ENCODE measurements at places on chromosomes 3 and 15. TPM values are rescaled to one million over a fixed set of nuclear protein-coding genes. Genes with fewer than 3 reads are reported as not detected.

DNA sequence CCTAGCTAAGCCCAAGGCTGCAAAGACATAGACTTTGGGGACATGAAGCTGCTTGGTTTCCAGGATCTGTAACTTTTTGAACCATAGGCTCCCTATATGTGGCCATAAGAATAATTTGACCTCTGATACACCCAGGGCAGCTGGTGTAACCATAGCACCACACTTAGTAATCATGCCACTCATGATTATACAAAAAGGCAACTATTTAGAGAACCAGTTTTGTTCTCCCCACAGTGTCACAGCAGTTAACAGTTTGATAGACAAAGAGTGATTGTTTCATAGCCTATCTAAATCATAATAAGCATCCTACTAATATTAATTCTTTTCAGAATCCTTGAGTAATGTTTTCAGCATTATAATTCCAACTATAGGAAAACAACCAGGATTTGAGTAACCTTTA, 334.9 kb downstream of the NEK10 start:
- no peaks in the 10 kb centered on the region for H3K27me3 ChIP-seq
- no peaks in the 10 kb centered on the region for H3K4me1 ChIP-seq
- H3K27ac ChIP-seq: no peak overlapping the region
- no peak for DNase-seq
- no peaks in the 10 kb centered on the region for H3K36me3 ChIP-seq

DNA sequence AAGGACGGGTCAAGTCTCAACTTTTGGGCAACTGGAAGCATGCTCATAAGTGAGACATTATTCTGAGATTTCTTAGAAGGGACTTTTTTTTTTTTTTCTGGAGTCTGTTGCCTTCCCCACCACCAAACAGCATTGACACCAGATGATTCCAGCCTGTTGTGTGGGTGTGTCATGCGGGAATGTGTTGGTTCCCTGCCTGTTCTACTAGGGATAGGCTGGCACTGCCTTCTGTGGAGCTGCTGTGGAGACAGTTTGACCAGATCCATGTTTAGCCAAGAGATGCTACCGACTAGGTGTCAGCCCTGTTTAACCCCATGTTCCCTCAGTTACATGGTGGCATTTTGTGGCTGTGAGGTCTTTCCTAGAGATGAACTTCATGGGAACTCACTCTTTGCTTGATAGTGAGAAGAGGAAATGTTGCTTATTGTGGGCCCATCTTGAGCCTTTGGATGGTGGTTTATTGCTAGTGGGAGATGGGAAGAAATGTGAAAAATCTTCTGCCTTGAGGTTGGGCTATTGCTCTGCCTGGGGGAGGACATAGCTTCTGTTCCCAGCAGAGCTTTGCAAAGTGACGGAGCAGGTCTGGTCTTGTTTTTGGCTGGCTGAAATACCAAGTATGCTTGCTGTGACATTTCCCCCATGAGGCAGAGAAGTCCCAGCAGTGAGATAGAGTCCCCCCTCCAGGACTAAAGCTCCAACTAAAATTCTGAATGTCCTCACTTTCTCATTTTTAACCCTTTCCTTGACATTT, 31.3 kb downstream of the TRAK1 start:
- no peak overlapping the region for H3K27ac ChIP-seq
- no peaks in the 10 kb centered on the region for H3K27me3 ChIP-seq
- DNase-seq: no peak
- no peak overlapping the region for H3K4me3 ChIP-seq

- DNase-seq: no peak
- H3K4me3 ChIP-seq: no peak overlapping the region
- no peaks in the 10 kb centered on the region for H3K36me3 ChIP-seq
- H3K27ac ChIP-seq: no peak overlapping the region
- no peaks in the 10 kb centered on the region for H3K27me3 ChIP-seq
- H3K4me1 ChIP-seq: no peaks in the 10 kb centered on the region
Measured at GRCh38 chr3:24394754-24395153, 99.9 kb downstream of the THRB start.

DNA sequence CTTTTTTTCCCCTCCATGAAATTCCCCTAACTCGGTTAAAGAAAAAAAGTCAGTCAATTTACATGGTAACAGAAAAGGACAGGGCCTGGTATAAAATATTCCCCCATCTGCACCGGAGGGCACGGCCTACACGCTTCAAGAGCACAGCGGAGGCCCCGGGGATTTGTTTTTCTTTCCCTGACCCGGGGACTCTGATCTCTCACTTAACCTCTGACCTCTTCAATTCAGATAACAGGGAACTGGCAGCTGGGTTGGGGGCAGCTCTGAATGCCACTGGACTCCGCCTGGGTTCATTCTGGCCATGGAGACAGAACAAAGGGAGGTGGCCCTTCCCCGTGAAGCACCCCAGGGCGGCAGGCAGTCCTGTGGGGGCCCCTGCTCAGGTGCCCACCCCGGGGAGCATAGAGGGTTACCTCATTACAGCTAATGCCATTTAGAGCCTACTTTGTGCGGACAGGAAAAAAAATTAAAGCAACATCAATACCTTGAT, 257.5 kb downstream of the SHQ1 start:
- H3K27me3 ChIP-seq: no peaks in the 10 kb centered on the region
- no peak overlapping the region for H3K4me3 ChIP-seq
- H3K27ac ChIP-seq: no peak overlapping the region
- H3K36me3 ChIP-seq: no peaks in the 10 kb centered on the region

DNA sequence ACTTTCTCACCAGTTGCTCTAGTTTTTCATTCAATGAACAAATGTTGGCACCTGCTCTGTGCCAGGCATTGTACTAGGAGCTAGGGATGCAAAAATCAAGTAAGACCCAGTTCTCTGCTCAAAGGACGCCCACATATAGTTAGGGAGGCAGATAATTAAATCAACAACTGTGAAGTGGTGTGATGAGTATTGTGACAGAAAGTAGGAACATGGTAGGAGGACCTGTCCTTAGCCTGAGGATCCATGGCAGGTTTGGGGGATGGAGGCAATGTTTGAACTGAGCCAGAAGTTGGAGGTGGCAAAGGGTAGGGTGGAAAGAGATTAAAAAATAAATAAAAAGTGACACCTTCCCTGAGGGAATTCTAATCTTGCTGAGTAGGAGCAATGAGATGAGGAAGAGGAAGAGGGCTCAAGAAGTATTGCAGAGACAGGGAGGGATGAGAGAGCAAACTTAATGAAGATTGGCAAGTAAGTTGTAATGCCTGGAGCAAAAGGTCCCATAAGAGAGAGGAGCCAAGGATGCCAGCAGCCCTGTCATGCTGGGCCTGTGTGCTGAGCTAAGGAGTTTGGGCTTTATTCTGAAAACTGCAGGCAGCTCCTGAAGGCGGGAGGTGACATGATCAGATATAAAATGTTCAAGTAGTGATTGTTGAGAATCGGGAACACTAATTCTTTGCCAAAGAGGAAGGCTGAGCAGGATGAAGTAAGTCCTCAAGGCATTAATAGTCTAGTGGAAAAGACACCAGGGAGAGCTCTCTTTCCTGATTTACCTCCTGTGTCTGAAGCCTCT, 184.3 kb upstream of the PPP2R3A start:
- no peaks in the 10 kb centered on the region for H3K36me3 ChIP-seq
- no peaks in the 10 kb centered on the region for H3K4me1 ChIP-seq
- no peaks in the 10 kb centered on the region for H3K27me3 ChIP-seq
- H3K4me3 ChIP-seq: no peak overlapping the region
- H3K27ac ChIP-seq: no peak overlapping the region

GRCh38 chr3:95752199-95752598, 1062.2 kb upstream of the EPHA6 start:
- H3K27ac ChIP-seq: no peak overlapping the region
- H3K4me1 ChIP-seq: no peaks in the 10 kb centered on the region
- no peaks in the 10 kb centered on the region for H3K36me3 ChIP-seq
- H3K4me3 ChIP-seq: no peak overlapping the region
- no peak for DNase-seq
- H3K27me3 ChIP-seq: no peaks in the 10 kb centered on the region

- no peaks in the 10 kb centered on the region for H3K27me3 ChIP-seq
- no peak for DNase-seq
- H3K4me3 ChIP-seq: no peak overlapping the region
- no peak overlapping the region for H3K27ac ChIP-seq
- no peaks in the 10 kb centered on the region for H3K4me1 ChIP-seq
- peaks cover 7% of the 10 kb centered on the region for H3K36me3 ChIP-seq
Measured at GRCh38 chr3:38533285-38533976, 37.3 kb downstream of the EXOG start.

GRCh38 chr15:68525815-68526214, 53.0 kb upstream of the CORO2B start:
- DNase-seq: no peak
- H3K36me3 ChIP-seq: peaks cover 6% of the 10 kb centered on the region
- H3K4me1 ChIP-seq: peaks cover 40% of the 10 kb centered on the region
- H3K27ac ChIP-seq: no peak overlapping the region
- peaks cover 28% of the 10 kb centered on the region for H3K27me3 ChIP-seq

DNA sequence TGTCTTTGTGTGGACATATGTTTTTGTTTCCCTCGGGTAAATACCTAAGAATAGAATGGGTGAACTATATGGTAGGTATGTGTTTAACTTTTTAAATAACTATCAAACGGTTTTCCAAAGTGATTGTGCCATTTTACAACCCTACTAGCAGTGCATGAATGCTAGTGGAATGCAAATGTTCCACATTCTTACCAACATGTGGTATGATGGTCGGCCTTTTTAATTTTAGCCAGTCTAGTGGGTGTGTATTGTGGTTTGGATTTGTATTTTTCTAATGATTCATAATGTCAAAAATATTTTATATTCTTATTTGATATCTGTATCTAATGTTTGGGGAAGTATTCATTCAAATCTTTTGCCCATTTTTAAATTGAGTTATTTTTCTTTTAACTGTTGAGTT, 68.2 kb upstream of the SMAD3 start:
- H3K27ac ChIP-seq: no peak overlapping the region
- H3K27me3 ChIP-seq: peaks cover 19% of the 10 kb centered on the region
- H3K4me1 ChIP-seq: no peaks in the 10 kb centered on the region
- H3K4me3 ChIP-seq: no peak overlapping the region
- H3K36me3 ChIP-seq: peaks cover 3% of the 10 kb centered on the region
- no peak for DNase-seq

GRCh38 chr3:7950890-7951289, 550.7 kb upstream of the LMCD1 start:
- no peaks in the 10 kb centered on the region for H3K27me3 ChIP-seq
- DNase-seq: no peak
- no peak overlapping the region for H3K27ac ChIP-seq
- no peak overlapping the region for H3K4me3 ChIP-seq
- H3K36me3 ChIP-seq: no peaks in the 10 kb centered on the region

- H3K4me1 ChIP-seq: peaks cover 17% of the 10 kb centered on the region
- H3K4me3 ChIP-seq: no peak overlapping the region
- peaks cover 75% of the 10 kb centered on the region for H3K36me3 ChIP-seq
- DNase-seq: no peak
- H3K27me3 ChIP-seq: no peaks in the 10 kb centered on the region
Measured at GRCh38 chr15:67186226-67186649, 68.2 kb downstream of the AAGAB start.

DNA sequence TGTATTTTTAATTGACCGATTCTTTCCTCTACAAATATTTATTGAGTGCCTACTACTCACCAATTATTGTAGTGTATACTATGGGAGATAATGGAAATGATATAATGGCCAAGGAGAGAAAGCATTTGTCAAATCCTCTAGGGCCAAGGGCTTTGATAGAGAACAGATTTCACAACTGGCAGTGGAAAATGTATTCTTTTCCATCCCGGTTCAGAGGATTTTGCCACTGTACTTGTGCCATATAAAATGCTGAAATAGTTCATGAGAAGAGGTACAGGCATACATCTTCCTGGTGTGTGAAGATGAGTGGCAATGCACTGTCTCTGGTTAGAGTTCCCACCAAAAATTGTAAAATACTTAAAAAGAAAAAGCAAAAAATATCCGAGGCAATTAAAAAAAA, 451.6 kb upstream of the TPRG1 start:
- H3K36me3 ChIP-seq: peaks cover 5% of the 10 kb centered on the region
- no peaks in the 10 kb centered on the region for H3K27me3 ChIP-seq
- H3K4me1 ChIP-seq: peaks cover 15% of the 10 kb centered on the region
- DNase-seq: no peak

- H3K27me3 ChIP-seq: no peaks in the 10 kb centered on the region
- no peak overlapping the region for H3K4me3 ChIP-seq
- no peak for DNase-seq
- no peak overlapping the region for H3K27ac ChIP-seq
- no peaks in the 10 kb centered on the region for H3K4me1 ChIP-seq
Measured at GRCh38 chr3:63768888-63769287, 50.2 kb upstream of the C3orf49 start.

DNA sequence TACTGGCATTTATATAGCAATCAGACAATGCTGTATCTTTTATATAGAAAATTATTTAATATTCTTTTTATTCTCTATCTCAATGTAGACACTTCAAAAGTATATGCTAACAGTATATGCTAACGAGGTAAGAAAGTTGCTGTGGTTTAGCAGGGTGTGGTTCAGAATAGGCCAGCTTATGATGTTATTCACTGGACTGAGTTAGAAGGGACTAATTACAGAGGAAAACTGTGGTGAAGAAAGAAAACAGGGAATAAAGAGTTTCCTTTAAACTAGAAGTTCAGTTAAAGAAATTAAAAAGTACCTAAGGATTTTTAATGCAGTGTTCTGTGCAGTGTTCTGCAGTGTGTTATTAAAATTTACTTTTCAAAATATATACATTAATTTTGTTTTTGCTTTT, 59.4 kb downstream of the MYO9A start:
- peaks cover 9% of the 10 kb centered on the region for H3K4me1 ChIP-seq
- DNase-seq: no peak
- H3K27ac ChIP-seq: no peak overlapping the region

DNA sequence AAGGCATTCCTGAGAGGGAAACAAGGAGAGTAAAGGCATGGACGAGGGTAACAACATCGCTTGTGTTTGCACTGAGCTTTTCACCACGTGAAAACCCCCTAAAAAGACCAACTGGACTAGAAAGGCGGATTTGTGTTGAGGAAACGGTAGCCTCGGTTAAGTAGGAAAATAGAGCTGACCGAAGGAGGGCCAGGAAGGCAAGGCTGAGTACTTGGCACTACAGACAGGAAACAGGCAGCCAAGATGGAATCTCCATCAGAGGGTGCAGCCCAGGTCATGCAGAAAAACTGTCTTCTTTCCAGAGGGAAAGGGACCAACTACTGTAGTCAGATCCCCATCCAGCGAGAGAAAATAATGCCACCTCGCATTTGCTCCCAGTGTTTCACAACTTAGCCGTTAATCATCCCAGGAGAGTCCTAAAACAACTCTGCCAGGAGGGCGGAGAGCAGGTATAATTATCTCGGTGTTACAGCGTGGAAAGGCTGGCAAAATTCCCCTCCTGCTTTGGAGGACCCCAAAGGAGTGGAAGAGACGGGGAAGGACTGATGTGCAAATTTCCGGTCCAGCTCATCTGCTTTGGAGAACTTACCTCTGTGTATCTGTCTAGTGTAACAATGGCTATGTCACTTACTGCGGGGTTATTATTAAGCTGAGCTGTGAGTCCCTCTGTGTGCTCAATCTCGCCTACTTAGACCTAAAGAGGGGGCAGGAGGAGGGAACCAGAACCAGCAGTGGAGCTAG, 77.2 kb downstream of the MYO1E start:
- no peak for DNase-seq
- H3K4me1 ChIP-seq: peaks cover 30% of the 10 kb centered on the region
- H3K4me3 ChIP-seq: no peak overlapping the region
- peaks cover 10% of the 10 kb centered on the region for H3K27me3 ChIP-seq
- H3K27ac ChIP-seq: no peak overlapping the region
- peaks cover 3% of the 10 kb centered on the region for H3K36me3 ChIP-seq

The SNTN gene
- not detected for total RNA-seq

The ISLR2 gene
- not detected for total RNA-seq

The PRC1 gene
- total RNA-seq: 179 TPM

The ARID3B gene
- 29.0 TPM for total RNA-seq

The CHRM5 gene
- total RNA-seq: not detected

The ADGRG7 gene
- total RNA-seq: not detected

The SLC15A2 gene
- total RNA-seq: 2.2 TPM

The ELL3 gene
- 2.9 TPM for total RNA-seq

The EAF2 gene
- total RNA-seq: 11.7 TPM

The HRH1 gene
- 0.27 TPM for total RNA-seq

The RETNLB gene
- total RNA-seq: not detected

The FSTL1 gene
- total RNA-seq: 0.37 TPM
